NCI-H526 treated with DMSO at 0.1 percent for 48 hours (cell line): ENCODE measurements at places on chromosomes 5 and 9.

DNA sequence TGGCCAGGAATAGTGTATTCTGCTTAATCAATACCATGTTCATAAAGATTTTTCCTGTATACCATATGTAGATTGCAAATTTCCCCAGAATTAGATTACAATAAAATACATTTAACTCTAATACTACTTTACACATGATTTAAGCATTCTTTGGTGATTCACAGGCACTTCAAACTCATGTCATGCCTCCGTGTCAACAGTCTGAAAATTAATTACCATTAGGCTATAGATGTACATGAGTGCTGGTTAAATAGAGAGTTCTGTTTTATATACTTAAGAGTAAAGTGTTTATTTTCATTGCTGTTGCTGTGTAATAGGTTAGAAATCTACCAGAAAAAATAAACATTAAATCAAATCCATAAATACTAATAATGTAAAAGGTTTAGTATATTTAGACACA lies 159.8 kb downstream of the ZSWIM6 start:
- DNase-seq = no peak

GRCh38 chr5:64784451-64785025 lies 15.8 kb downstream of the CWC27 start:
- peak; percentile 28 for DNase-seq

DNA sequence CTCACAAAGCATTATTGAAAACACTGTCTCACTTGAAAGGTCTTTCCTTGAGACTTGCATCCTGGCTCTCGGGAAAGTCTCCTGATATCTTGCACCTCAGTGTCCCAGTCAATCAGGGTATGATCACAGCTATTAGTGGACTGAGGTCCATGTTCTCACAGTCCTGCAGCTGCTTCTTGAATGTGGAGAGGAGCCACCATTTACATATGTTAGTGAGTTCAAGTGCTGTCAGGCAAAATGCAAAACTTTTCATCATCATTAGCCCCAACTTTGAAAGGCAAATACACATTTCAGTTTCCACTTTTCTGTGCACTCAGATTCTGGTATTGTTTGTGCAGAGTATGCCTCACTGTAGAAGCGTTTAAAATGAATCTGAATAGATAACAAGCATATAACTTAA lies 111.6 kb downstream of the SNX18 start:
- DNase-seq = no peak

GRCh38 chr9:95070549-95071021 lies 246.9 kb downstream of the FANCC start:
- no peak for DNase-seq

DNA sequence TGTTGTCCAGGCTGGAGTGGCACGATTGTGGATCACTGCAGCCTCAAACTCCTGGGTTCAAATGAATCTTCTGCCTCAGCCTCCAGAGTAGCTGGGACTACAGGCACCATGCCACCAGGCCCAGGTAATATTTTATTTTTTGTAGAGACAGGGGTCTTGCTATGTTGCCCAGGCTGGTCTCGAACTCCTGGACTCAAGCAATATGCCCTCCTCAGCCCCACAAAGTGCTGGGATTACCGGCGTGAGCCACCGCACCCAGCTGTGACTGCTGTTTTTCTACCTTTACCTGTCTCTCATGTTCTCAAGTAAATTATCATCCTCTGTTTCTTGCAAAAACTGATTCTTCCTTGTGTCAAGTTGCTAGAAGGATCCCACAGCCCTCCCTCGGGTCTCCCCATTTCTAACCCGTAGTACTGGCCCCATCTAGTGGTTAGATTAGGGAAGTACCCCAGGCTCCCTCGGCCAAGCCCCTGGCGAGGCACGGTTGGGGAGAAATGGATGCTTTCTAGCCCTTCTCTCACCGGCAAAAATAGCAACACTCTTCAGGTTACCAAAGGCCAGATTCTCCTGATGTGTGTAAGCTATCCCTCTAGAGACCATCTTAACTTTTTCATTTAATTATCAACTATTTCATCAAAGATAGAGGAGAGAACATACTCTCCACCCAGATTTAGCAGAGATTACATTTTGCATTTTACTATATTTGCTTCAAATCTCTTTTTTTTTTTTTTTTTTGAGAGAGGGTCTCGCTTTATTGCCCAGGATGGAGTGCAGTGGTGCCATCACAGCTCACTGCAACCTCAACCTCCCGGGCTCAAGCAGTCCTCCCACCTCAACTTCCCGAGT lies 19.2 kb upstream of the TOR1B start:
- no peak for DNase-seq

- DNase-seq = peak; percentile 39
These were observed 35.7 kb downstream of the PCDHAC2 start for GRCh38 chr5:141001844-141002604.

DNA sequence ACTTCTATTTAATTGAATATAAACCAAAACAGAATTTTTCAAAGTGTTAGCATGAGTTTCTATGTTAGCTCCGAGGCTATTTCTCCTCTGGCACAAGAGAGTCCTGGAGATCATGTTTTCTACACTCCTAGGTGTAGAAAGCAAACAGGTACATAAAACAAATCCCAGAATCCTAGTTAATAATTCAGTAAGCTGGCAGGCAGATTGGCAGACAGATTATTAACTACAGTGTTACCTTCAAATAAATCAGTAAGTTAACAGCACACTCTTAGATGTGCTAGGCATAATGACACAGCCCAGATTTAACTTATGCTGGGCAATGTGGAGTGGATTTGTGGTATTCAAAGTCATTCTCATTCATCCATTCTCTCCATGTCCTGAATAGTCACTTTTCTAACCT lies 282.8 kb upstream of the RPS23 start:
- no peak for DNase-seq

DNA sequence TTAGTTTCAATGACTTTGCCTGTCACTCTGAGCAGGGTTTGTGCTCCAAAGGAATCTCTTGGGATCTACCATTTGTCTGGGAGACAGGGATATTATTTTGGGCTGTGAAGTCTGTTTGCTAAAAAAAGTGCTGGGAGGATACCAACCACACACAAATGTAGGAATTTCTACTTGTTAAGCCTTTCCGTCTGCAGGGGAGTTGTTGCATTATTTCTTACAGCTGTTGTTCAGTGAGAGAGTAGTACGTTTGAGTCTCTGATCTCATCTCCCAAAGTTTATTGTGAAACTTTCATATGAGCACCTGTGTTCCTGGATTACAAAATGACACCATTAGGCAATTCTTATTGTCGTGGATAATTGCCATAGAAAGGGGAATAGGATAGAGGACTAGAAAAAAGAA lies 78.3 kb upstream of the SEMA6A start:
- DNase-seq = no peak

GRCh38 chr5:15762668-15763067 lies 262.7 kb downstream of the FBXL7 start:
- no peak for DNase-seq

DNA sequence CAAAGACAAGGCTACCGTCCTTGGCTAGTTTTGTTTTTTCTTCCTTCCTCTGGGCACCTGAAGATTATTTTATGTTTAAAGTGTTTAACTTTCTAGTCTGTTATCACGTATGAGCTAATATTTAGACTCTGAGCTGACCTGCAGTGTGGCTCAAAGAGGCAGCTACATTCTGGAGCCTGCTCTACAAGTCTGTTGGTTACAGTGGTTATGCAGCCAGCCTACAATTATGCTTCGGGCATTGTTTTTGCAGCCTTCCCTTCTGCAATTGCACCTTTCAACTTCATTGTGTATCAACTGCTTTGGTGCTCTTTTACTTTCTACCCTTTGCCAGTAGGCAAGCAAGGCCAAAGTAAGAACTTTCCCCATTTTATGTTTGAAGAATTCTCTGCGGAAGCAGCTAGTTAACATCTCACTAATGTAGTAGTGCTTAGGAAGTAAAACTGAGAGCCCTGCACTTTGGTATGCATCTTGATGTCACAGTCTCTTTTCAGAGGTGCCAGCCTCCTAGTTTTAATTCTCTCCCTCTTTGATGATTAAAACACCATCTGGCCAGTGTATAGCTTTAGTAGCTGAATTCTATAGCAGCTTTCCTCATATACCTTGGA lies 322.1 kb downstream of the FAM170A start:
- DNase-seq = no peak

DNA sequence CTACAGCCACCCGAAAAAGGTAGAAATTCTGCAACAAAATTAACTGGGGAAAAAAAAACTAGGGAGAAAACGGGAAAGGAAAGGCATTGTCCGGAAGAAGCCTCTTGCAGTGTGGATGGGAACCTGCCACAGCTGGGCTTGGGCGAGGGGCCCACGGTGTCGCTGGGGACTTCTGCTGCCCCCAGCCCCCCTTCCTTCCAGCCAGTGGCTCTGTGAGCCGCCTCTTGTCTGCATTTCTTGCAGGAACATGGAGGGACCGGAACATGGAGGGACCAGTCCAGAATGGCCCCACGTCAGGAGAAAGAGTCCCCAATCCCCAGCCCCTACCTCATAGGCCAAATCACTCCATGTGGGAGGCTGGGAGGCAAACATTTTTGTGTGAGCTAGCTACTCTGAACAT lies 36.9 kb upstream of the EXOC3 start:
- DNase-seq = no peak

DNA sequence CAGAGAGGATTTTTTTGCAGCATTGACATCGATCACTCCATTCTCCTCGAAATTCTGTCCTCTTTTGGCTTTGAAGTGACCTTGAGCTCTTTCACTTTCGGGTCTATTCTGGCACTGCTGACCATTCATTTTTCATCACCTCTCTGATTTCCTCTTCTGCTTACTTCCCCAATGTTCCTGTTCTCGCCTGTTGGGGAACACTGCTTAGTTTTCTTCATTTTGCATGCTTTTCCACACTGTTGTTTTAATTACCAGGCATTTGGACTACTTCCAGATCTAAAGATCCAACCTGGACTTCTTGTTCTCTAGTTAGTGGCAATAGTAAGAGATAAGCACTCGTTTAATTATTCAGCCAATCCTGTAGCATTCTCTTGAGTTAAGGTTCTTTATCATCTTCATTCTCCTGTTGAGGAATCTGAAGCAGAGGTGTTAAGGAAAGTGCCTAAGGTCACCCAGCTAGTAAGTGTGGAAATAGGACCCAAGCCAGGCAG lies 53.4 kb downstream of the MAN2A1 start:
- no peak for DNase-seq

DNA sequence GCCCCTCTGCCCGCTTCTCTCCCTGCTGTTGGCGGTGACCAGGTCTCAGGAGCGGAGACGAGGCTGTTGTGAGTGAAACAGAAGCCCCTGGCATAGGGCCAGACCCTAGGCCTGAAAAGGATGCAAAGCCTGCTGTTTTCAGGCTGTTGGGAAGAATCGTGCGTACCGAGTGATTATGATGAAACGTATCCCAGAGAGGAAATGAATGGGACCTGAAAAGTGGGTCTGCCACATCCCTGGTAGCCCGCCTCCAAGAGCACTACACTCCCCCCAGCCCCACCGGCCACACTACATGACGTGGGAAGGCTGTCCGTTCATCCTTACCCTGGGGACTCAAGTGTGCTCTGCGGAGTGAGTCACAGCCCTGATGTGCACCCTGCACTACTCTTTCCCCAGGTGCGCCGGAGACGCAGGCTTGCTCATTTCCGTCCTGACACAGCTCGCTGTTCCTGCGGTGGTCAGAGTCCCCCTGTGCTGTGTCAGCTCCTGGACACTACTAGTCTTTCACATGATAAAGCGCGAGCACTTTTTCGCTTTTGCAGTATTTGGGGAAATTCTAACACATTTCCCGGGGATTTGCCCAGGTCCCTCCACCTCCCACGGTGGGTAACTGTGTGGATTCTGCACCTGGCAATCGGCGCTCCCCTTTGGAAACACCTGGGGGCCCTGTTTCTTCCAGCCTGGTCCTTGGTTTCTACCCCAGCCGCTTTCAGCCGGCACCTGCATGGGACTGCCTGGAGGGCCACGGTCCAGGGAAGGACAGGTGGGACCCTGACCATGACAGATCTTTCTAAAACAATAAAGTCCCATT lies 91.5 kb downstream of the ANKRD33B start:
- no peak for DNase-seq
